ENCODE measurements at places on chromosomes 3 and 15. TPM values are rescaled to one million over a fixed set of nuclear protein-coding genes. Genes with fewer than 3 reads are reported as not detected.

FOXL2NB gene
- under 0.01 TPM for total RNA-seq

ZSCAN2 gene
- 6.3 TPM for total RNA-seq

GOLGA8M gene
- 0.56 TPM for total RNA-seq

OR5AC2 gene
- total RNA-seq = not detected

KNSTRN gene
- 89.1 TPM for total RNA-seq

DNAJB11 gene
- 76.7 TPM for total RNA-seq

PRSS50 gene
- total RNA-seq = not detected

CISH gene
- total RNA-seq = 0.28 TPM

AHSG gene
- not detected for total RNA-seq

SLTM gene
- total RNA-seq = 47.1 TPM

FAM81A gene
- total RNA-seq = 0.28 TPM

ABHD17C gene
- total RNA-seq = 7.5 TPM

PLA2G4E gene
- not detected for total RNA-seq

TMIE gene
- total RNA-seq = not detected

PLSCR4 gene
- 86.8 TPM for total RNA-seq

CPLX3 gene
- not detected for total RNA-seq

KNG1 gene
- not detected for total RNA-seq

AKAP13 gene
- 56.7 TPM for total RNA-seq

CCR3 gene
- total RNA-seq = not detected

VPS13C gene
- 54.3 TPM for total RNA-seq

SLC51A gene
- not detected for total RNA-seq

TMEM62 gene
- 12.7 TPM for total RNA-seq

SH2D7 gene
- total RNA-seq = not detected
